Trophoblast cell (in vitro differentiated cells and primary cell): ENCODE measurements at places on chromosomes 11 and 22.

- DNase-seq = no peak
Observed at GRCh38 chr22:44026066-44026629, 2.0 kb downstream of the PARVB start.

GRCh38 chr11:9861860-9862725 lies 198.2 kb downstream of the SWAP70 start:
- peak; percentile 84 for DNase-seq

DNA sequence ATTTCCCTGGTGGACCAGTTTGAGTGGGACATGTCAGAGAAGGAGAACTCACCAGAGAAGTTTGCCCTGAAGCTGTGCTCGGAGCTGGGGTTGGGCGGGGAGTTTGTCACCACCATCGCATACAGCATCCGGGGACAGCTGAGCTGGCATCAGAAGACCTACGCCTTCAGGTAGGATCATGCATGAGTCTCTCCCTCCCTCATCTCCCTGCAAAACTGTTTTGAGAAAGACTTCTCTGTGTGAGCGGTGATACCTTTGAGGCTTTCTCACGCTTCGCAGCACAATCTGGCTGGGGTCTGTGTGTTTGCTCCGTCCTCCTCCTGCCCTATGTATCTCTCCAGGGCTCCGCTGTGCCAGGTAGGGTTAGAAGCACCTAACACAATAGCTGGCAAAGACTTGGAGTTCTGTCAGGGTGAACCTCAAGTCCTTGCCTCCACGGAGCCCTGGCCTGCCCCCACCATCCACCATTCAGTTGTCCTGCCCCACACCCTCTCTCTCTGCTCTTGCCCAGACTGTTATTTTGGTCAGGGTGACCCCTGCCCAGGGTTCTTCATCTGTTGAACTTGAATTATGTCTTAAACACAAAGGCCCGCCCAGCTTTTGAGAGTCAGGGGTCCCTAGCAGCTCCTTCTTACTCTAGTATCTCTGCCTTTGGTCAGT lies 13.4 kb downstream of the DERL3 start:
- peak; percentile 30 for DNase-seq

DNA sequence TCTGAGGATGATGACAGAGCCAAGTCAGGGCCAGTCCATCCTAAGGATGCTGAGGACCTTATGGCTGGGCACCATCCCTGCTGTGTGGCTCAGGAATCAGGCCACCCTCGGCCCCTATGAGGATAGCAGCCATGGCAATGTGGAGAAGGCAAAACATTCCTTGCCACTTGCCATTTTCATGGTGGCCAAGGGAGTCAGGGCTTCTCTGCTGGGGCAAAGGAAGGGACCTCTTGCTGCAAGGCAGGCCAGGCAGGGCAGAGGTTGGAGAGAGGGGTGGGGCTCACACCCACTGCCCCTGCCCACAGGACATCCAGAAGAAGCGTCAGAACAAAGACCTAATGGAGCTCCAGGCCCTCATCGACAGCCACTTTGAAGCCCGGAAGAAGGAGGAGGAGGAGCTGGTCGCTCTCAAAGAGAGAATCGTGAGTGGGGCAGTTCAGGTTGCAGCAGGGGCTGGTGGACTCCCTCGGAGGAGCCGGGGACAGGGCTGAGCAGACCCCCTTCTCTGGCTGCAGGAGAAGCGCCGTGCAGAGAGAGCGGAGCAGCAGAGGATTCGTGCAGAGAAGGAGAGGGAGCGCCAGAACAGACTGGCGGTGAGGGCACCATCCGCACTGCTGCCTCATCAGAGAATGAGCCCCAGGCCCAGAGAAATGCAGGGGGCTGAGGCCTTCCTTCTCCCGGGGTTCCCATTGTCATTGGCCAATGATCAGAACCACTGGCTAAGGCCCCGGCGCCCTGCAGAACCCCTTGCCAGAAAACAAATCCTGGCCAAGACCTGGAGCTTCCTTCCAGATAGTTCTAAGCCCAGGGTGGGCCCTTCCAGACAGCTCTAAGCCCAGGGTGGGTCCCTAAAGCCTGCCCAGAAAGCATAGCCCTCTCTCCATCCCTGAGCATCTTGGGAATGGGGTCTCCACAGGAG lies 13.5 kb upstream of the MRPL23 start:
- no peak for DNase-seq

GRCh38 chr11:108958368-108959104 lies 293.7 kb downstream of the DDX10 start:
- peak; percentile 59 for DNase-seq

DNA sequence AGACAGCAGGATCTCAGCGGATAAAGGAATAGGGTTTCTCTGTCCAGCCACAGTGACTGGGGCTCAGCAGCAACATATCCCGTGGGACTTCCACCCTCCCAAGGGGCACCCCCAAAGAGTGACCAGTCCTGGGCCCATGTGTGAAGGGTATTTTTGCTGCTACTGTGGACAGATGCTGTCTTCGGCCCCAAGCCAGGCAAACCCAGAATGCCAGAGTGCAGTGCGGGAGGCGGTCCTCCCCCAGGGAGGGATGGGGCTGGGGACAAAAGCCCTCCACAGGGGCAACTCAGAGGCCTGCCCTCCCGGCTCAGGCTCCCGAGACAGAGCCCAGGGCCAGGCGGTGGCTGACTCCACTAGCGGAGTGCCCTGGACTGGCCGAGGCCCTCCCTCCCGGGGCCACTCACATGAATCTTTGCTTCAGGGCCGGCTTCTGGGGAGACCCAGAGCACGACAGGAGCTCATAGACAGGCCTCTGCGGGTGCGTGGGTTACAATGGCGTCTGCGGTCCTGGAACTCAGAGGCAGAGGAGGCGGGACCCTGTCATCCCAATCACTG lies 34.7 kb upstream of the WNT7B start:
- no peak for DNase-seq

- DNase-seq = no peak
Observed at GRCh38 chr11:45662665-45663485, 2.5 kb downstream of the CHST1 start.

- peak; percentile 43 for DNase-seq
Observed at GRCh38 chr11:71120471-71120896, 131.9 kb downstream of the SHANK2 start.

- no peak for DNase-seq
Observed at GRCh38 chr11:31714840-31715239, 96.3 kb downstream of the PAX6 start.

DNA sequence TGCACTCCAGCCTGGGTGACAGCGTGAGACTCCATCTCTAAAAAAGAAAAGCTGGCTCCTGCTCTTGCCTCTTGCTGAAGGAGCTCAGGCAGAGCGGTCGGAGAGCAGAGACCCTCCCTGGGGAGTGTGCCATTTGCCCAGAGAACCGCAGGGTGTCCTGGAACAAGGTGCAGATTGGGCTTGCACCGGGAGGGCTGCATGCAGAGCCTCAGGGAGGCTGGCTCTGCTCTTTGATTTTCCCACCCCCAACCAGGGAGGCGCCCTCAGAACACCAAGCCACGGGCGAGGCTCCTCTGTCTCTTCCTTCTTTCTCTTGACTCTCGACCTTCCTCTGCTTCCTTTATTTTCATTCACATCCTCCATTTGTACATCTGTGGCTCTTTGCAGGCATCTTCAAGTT lies 889.1 kb downstream of the OPCML start:
- no peak for DNase-seq

DNA sequence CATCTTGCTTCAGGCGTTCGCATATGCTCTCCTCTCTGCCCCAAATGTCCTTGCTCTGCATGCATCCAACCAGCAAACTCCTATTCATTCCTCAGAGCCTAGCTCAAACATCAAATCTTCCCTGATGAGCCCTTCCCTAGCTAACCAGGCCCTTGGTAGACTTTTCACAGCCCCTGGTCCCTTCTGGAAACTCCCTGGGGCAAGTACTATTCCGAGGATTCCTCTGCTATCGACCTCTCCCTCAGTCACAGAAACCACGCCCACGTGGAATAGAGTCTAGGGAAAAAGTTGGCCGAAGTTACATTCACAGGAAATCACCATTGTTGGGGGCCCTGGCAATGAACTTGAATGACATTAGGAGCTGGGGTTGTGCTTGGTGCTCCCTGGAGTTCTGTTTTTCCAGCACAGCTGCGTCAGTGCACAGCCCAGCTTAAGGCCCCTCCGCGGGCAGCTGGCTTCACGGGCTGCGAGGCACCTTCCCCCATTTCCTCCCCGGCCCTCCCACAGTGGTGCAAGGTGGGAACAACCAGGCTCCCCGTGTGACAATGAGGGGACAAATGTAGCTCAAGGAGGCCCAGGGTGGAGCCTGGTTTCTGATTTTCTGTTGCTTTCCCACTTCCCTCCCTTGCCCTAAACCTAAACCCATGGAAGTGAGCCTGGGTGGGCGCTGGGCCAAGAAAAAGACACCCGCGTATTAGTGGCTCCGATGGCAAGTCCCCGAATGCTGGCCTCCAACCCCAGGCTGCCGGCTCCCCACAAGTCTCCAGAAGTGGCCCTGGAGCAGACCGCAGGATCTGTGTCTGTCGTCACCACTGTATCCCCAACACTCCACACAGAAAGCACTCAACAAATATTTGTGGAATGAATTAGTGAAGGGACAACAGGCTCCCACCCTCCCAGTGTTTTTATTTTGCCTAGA lies 4.3 kb upstream of the ATP5MGL start:
- DNase-seq = no peak

DNA sequence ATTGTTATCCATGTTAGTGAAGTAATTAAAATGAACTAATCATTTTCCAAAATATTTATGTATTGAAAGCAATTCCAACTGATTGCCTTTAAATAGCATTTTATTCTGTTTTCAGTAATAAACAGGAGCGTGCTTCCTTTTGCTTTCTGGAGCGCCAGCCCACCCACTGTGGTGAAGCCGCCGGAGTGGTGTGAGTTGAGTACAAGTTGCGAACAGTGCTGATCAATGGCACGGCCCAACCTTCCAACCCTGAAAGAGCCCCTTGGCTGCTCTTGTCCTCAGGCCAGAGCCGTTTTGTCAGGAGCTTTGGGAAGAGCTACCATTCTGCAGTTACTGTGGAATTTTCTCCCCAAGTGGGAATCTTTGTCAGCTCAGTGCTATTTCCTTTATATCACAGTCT lies 42.8 kb downstream of the NTM start:
- no peak for DNase-seq

- no peak for DNase-seq
Observed at GRCh38 chr11:34233215-34233614, 124.6 kb downstream of the ABTB2 start.

- DNase-seq = no peak
Observed at GRCh38 chr22:34437140-34437539, 516.9 kb upstream of the LARGE1 start.
